Stimulated activated CD4-positive, alpha-beta T cell treated with anti-CD3 and anti-CD28 coated beads, Interleukin-4, amount 100 ng/mL, for 48 hours (primary cell): ENCODE measurements at places on chromosomes 13 and 19.
A peak's percentile ranks its signal among the peaks of the same experiment; 100 is the strongest.

- peak; percentile 41 for DNase-seq
These were observed 515 bp downstream of the UFM1 start for GRCh38 chr13:38350114-38350617.

GRCh38 chr13:45602183-45603170 lies 13.1 kb downstream of the ERICH6B start:
- DNase-seq, result no peak

GRCh38 chr13:113065406-113066141 lies 40.0 kb upstream of the F7 start:
- no peak for DNase-seq

DNA sequence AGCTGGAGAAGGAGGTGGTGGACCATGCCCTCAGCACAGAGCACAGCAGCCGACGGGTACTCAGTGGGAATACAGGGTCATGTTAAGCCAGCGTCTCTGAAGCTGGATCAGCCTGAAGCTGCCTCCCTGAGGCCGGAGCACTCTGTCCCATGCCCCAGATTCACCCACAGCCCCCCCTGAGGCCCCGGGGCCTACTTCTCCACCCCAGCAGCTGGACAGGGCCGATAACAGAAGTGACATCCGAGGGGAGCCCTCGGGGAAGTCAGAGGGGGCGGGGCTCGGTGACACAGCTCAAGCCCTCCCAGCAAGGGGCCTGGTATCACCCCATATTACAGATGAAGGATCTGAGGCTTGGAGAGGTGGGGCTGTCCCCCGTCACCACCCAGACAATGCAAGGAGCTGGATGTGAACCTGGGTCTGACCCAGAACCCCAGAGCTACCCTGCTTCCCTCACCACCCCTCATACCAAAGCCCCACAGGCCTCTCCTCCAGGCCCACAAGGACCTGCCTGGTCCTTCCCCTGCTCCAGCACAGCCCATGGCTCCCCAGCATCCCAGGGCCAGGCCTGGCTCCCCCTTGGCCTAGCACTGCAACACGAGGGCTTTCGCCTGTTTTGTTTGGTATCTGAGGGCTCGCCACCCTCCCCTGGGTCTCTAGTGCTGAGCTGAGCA lies 5.7 kb downstream of the R3HDM4 start:
- DNase-seq, result no peak

DNA sequence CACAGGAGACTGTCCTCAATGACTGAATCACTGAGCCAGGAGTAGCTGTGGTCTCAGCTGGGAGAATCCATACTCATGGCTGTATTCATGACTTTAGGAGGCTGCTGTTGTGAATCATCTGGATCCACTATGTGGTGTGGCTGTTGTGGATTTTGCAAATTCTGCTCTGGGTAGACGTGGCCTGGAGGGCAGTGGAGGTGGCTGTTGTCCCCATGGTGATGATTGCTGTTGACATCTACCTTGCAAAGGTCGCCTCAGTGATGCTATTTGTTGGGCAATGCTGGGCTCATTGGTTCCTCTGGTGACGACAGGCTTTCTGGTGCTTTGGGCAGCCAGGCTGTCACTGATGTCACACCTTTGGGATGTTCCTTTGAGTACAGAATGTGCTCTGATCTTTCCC lies 23.9 kb downstream of the MUC16 start:
- DNase-seq, result no peak

- DNase-seq, result no peak
These were observed 394.3 kb downstream of the PCDH17 start for GRCh38 chr13:58025821-58026220.

DNA sequence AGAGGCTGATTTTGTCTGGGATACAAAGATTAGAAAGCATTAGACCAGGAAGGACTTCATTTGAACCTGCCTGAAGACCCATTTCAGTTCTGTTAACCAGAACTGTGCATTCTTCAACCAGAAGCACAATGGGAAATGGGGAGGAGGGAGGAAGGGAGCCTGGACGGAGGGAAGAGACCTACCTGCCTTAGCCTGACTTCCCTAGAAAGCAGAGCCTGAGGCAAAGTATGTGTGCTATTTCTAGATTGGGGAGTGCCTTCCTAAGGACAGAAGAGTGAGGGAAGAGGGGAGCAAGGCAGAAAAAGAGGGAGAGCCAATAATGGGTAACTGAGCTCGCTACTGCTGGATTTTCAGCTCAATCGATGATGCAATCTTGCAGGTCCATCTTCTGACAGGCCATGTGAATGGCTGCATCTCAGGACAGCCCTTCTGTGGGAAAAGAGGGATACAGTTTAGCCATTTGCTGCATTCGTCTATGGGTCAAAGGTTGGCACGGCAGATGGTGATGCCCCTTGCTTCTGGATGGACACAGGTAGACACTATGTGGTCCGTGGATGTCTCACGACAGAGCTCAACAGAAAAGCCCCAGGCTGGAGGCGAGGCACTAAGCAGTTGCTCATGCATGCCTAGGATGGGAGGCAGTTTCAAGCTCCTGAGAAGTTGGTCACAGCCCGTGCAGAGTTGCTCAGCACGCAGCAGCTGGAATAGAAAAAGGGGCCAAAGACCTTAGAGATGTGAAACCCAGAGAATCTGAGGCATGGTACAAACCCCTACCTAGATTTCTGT lies 78.8 kb upstream of the UBL3 start:
- DNase-seq, result no peak

DNA sequence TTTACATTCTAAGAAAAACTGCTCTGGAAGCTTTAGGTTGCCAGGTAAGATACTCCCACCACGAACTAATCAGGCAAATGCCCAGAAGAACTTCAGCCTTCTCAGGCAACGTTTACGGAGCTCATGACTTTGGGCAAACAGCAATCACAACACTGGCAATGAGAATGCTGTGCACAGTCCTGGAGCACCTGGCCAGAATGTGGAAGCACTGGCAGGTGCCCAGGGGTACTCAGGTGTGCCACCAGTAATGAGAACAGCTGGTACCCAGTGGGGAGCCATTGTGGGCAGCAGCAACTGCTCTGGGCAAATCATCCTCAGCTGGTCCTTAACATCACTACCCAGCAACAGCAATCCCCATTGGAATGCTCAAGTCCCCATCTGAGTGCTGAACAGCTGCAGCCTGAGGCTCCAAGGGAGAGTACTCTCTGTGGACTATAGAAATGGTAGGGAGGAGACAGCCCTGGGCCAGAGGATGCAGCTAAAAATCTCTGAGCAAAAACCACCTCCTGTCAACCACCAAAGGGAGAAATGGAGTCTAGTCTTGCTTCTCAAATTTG lies 210.0 kb downstream of the FOXO1 start:
- DNase-seq, result no peak

DNA sequence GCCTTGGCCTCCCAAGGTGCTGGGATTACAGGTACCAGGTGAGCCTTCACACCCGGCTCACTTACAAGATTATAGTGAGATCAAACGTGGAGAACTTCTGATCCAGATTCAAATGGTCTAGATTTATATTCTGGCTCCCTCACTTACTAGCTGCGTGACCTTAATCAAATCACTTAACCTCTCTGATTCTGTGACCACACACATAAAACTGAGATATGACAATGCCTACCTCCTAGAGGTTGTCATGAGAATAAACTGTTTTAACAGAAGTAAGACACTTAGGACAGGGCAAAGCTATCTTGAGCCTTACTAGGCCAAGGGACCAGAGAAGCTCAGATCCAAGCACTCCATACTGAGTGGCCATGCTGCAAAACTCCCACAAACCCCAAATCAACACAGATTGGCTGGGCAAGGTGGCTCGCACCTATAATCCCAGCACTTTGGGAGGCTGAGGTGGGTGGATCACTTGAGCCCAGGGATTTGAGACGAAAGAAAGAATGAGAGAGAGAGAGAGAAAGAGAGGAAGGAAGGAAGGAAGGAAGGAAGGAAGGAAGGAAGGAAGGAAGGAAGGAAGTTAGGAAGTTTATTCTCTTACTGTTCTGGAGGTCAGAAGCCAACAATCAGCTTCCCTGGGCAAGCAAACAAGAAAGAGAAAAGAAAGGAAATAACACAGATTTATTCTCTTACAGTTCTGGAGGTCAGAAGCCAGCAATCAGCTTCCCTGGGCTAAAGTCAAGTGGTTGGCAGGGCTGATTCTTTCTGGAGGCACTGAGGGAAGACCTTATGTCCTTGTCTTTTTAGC lies 46.1 kb upstream of the MAP3K10 start:
- no peak for DNase-seq

GRCh38 chr13:104086210-104086609 lies 1020.0 kb upstream of the SLC10A2 start:
- DNase-seq, result no peak
